ENCODE measurements at places on chromosomes 1 and 21. TPM values are rescaled to one million over a fixed set of nuclear protein-coding genes. Genes with fewer than 3 reads are reported as not detected.
A peak's percentile ranks its signal among the peaks of the same experiment; 100 is the strongest.

DNA sequence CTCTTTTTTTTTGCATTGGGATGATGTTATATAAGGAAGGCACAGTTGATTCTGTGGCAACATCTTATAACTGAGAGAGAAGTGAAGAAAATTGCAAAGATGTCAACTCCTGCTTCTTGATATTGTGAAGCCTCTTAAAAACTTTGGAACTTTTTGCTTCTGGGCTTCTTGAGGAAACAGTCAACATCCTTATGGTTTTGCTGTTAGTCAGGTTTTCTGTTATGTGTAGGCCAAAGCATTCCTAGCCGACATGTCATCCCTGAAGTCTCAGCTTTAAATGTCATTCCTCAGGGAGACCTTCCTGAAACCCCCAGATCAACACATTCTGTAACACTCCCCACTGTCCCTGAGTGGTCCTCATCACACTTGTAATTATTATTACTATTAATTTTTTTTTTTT, 12.6 kb downstream of the FALEC start:
- peak; percentile 30 for ATAC-seq

DNA sequence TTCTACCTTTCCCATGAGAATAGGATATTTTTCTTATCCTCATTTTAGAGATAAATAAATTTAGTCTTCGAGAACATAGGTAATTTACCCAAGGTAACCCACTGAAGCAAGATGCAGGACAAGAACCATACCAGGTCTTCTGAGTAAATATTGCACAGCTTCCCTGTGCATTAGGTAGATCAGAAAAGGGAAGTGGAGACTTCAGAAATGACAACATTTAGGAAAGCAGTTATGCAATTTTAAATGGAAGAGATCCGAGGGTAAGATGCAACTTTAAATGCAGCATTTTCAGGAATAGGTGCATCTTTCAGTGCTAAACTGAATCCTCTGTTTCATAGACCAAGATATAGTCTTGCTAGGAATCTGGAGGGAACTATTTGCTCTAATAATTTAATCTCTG, 206.4 kb upstream of the SGIP1 start:
- no peak for ATAC-seq

DNA sequence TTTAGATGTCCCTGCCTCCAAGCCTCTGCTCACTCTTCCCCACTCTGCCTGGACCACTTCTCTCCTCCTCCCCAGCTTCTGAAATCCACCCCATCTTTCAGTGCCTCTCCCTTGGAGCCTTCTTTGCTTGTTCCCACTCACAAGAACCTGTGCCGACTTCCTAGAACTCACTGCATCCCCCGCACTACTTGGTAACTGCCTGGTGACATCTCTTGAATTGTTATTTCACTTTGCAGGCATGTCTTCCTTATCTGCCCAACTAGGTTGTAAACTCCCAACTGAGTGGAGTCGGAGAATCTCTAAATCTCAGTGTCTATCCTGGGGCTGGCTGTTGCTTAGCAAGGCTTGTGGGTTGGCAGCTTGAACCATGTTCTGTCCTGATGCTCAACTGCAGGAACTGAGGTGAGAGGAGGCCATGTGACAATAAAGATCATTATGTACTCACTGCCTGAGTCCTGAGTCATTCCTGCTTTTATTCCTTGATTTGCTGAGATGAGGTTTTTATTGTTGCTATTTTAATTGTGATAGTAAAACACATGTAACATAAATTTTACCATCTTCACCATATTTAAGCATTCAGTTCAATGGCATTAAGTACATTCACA, 3.9 kb downstream of the KPRP start:
- peak; percentile 33 for ATAC-seq

DNA sequence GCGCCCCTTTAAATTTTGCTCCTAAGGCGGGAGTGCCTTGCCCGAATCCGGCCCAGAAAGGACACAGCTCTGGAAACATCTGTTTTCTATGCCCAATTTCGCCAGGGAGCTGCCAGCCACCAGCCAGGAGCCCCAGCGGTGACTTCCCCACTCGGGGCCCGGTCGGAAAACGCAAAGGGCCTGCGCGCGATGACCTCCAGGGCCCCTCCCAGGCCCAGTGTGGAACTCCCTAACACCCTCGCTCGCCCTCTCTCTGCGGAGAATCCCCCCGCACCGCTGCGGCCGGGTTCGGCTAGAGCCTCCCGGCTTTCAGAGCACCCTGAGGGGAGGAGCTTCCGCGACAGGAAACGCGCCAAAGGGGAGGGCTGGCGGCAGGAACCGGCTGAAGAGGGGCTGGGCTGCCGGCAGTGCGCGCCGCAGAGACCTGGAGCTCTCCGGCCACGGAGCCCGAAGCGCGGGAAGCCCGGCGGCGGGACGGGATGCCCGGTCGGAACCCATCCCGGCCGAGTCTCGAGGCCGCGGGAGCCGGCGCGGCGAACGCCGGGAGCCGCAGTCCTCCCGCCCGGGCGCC, 505 bp downstream of the CLSPN start:
- ATAC-seq: peak; percentile 91

The ERG gene
- total RNA-seq: 5.1 TPM

DNA sequence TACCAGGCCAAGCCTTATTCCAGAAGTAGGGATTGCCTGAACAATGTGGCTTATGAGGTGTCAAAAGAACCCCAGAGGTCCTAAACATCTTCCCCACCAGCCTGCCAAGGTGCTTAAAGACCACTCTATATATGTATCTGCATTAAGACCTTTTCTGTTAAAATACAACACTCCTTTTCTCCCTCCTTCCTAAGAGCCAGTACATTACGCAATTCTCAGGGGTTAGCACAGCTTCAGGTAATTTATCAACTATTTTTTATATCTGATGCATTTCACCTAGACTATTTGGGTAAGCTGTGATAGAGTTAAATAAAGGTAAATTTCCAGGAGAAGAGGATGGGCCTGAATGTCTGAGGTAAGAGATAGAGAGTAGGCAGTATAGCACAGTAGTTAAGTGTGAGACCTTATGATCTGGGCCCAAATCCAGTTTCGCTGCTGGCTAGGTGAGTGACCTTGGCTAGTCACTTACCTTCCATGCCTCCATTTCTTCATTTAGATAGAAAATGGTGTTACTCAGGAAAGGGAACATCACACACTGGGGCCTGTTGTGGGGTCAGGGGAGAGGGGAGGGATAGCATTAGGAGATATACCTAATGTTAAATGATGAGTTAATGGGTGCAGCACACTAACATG, 5.1 kb upstream of the CCN1 start:
- ATAC-seq: no peak

- ATAC-seq: no peak
Observed at GRCh38 chr21:26087223-26087918, 83.2 kb downstream of the APP start.

DNA sequence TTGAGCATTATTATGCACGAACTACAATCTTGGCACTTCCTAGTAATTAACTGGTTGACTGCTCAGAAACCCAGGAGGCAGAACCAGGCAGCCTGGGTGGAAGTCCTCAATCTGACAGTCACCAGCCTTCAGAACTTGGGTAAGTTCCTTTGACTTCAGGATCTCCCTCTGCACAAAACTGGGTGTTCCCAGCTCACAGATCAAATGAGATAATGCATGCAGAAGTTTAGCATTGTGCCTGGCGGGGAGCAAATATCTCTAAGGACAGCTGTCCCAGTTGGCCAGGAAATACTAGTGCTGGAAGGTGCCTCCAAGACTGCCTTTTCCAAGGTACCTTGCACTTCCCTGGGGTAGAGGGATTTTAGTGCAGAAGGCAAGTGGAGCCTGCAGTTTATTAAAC, 294.8 kb downstream of the PCP4 start:
- ATAC-seq: no peak

The C21orf91 gene
- 18.2 TPM for total RNA-seq

The NID1 gene
- total RNA-seq: 5.3 TPM

- ATAC-seq: no peak
Observed at GRCh38 chr1:230781594-230781993, 34.4 kb downstream of the CAPN9 start.

GRCh38 chr1:61873581-61873980, 131.3 kb downstream of the PATJ start:
- no peak for ATAC-seq

All from esophagus mucosa (tissue), 1 donor.